AG04449 (cell line): ENCODE measurements at places on chromosomes 11 and 22.

GRCh38 chr11:28739489-28740280 lies 631.5 kb downstream of the METTL15 start:
- DNase-seq, result no peak

- DNase-seq, result no peak
Measured at GRCh38 chr11:86140334-86140990, 71.6 kb upstream of the PICALM start.

- DNase-seq, result no peak
Measured at GRCh38 chr11:120511116-120511819, at the start of gene GRIK4. Gene GRIK4, plus strand, starts transcription at chr11:120511748. Its CDS starts 148,571 bp downstream, at chr11:120660319.

- DNase-seq, result no peak
Measured at GRCh38 chr11:102489186-102490145, 36.9 kb upstream of the TMEM123 start.

DNA sequence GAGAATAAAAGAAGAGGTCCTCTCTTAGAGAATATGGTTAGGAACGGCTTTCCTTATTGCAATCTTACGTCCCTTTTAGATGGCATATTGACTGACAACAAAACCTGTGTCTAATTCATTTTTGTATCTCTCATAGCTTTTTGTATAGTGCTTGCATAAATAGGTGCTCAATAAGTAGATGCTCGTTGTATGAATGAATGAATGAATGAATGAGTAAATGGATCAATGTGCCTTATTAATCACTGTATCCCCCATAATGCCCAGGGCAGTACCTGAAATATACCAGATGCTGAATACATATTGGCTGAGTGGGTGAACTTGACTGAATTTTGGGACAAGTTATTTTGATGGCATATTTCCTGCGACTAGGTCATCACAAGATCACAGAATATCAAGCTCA lies 97.9 kb downstream of the SERGEF start:
- no peak for DNase-seq

DNA sequence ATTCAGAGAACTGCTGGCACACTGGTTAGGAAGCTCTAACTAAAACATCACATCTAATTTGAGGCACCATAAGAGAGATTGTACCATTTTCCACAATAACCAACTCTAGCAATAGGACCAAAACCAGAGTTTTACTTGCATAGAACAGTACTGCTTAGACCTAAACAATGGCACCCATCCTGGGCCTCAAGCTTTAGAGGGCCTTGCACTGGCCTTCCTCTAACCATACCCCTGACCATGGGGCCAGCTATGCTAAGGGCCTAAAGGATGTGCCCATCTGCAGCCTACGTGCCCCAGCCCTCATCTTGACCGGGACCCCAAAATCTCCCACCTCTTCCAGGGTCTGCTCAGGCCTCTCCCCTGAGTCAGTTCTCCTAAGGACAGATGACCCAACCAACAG lies 74.4 kb upstream of the ARHGAP32 start:
- DNase-seq, result no peak

- DNase-seq, result no peak
Measured at GRCh38 chr11:14133381-14133780, 170.9 kb downstream of the SPON1 start.

- DNase-seq, result no peak
Measured at GRCh38 chr11:31805629-31806185, 5.4 kb downstream of the PAX6 start.

- DNase-seq, result no peak
Measured at GRCh38 chr11:133925756-133926155, 31.0 kb downstream of the IGSF9B start.

- no peak for DNase-seq
Measured at GRCh38 chr11:44315947-44316658, 6.2 kb upstream of the ALX4 start.

DNA sequence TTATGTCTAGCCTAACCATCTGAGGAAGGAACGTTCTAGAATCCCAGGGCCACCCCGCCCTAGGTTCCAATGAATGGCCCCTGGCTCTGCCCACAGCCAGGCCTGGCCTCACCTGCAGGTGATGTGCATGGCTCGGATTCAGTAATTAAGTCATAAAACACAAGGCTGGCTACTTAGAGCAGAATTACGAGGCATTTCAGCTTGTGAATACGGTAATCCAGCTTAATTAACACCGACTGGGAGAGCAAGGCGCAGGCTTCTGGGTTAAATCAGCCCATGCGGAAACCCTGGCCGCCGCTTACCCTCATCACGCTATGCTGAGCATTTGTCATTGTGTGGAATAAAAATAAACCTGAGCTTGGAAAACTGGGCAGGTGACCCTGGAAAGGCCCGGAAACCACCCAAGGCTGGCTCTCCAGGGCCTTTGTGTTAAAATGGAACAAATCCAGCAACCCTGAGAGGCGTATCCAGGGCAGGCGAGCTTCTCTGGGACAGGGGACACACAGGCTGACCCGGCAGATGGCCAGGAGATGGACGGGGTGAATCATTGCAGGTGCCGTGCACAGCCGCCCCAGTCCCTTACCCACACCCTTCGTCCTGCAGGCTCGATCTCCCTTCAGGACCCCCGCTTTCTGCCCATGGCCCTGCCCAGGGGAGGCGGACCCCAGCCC lies 220.2 kb downstream of the CTTN start:
- DNase-seq, result no peak

- no peak for DNase-seq
Measured at GRCh38 chr11:79439410-79439885, 1.4 kb downstream of the TENM4 start.

- no peak for DNase-seq
Measured at GRCh38 chr11:45094958-45095690, 51.3 kb upstream of the PRDM11 start.

DNA sequence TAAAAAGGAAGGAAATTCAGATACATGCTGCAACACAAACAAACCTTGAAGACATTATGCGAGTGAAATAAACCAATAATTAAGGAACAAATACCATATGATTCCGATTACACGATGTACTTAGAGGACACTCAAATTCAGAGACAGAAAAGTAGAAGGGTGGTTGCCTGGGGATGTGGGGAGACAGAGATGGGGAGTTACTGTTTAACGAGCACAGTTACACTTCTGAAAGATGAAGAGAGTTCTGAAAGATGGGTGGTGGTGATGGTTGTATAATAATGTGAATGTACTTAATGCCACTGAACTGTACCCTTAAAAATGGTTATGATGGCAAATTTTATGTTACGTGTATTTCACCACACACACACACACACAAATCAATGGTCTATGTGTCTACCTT lies 14.7 kb downstream of the ZBTB44 start:
- no peak for DNase-seq

GRCh38 chr11:102117472-102118113 lies 7.3 kb downstream of the YAP1 start:
- DNase-seq, result no peak

DNA sequence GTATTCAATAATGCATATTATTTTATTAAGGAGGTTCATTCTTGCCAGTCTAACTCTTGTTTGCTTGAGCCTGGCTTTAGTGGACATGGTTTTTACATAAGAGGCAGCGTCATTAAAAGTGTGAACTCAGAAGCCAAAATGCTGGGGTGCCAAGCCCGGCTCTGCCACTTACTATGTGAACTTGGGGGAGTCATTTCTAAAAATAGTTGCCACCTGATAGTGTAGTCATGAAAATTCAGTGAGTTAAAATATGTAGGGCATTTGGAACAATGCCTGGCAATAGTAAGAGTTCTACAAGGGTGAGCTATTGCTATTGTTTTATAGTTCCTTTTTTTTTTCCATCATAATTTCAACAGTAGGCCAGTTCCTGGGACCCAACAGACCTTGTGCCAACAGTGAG lies 49.9 kb downstream of the TENM4 start:
- no peak for DNase-seq

- no peak for DNase-seq
Measured at GRCh38 chr11:74185695-74186094, 14.6 kb downstream of the PPME1 start.

DNA sequence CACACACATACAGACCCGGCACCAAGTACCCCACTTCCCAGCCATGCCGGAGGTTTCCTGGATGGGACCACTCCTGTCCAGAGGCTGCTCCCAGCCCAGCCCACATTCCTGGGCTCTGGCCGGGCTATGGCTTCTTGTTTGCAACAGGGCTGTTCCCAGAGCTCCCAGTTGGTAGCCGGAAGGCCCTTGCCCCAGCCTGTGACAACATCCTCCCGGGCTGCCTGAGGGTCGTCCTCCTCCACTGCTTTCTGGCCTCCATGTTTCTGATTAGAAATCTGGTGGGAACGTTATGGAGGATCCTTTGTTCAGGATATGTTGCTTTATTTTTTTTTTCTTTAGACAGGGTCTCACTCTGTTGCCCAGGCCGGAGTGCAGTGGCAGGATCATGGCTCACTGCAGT lies 952 bp upstream of the CYP2D6 start:
- DNase-seq, result no peak

GRCh38 chr11:76824083-76824939 lies 36.4 kb upstream of the ACER3 start:
- DNase-seq, result no peak

GRCh38 chr11:3030289-3031070 lies 26.7 kb downstream of the CARS1 start:
- no peak for DNase-seq

GRCh38 chr11:44814881-44815592 lies 88.3 kb downstream of the TSPAN18 start:
- no peak for DNase-seq

DNA sequence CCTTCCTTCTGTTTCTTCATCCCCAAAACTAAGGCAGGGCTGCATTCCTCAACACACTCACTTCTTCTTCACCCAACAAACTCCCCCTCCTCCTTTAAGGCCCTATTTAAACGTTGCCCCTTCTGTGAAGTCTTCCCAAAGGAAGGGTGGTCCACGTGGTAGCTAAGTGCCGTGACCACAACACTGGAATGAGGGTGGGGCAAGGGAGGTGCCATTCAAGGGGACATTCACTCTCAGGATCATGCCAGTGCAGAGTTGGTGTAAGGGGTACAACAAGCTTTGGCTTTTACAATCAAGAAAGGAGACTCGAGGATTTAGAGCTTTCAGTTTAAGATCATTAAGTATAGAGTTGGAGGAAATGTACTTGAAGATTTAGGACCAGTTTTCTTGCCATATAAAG lies 8.0 kb upstream of the MS4A10 start:
- no peak for DNase-seq

DNA sequence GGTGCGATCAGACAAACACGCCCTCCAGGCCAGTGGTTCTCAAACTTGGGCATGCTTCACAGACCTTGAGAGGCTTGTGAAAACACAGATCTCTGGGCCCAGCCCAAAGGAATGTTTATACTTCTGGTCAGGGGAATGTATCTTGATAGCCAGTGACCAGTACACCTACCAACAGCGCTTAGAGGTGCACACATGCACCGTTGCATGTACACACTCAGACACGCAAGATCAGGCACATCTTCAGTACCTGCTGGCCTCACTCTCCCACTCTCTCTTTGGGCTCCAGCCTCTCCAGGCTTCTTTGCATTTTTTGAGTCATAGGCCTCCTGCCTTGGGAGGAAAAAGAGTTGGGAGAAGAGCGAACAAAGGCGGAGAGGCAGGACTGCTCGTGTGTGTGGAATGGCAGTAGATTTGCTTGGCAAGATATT lies 11.7 kb upstream of the FXYD6 start:
- DNase-seq, result no peak

DNA sequence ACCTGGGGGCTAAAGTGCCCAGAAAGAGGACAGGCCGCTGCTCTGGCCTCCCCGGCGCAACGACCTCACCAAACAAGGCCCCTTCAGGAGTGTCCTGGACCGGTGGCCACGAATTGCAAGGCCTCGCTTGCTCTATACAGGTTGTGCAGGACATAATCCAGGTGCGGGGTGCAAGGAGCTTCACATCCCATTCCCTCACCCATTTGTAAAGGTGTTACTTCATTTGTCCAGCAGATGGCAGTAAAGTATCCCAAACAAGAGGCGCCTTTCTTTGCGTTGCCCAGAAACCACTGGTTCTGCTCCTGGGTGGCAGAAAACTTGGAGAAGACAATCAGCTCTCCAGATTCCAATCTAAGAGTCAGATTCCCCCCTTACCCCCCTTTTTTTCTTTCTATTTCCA lies 35.9 kb upstream of the PRDM11 start:
- no peak for DNase-seq

DNA sequence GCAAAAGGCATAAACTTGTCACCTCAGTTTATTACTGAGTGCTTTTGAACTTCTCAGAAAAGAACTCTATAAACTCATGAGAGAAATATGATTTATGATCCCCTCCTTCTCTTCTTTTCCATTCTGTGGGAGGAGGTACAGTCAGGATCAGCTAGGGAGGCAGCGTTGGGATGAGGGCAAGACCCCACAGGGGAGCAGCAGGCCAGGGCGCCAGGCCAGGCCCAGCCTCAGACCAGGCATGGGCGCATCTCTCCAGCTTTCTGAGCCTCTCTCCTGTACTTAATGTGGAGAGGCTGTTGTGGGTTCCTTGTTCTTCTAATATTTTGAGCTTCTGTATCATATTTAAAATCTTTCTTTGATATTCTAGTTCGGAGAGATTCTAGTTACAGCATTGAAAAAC lies 71.7 kb downstream of the C22orf31 start:
- DNase-seq, result no peak
